A549 treated with dexamethasone at 1 μM for 4 hours (cell line): ENCODE measurements at places on chromosomes 1 and 21. TPM values are rescaled to one million over a fixed set of nuclear protein-coding genes. Genes with fewer than 3 reads are reported as not detected.

The AQP10 gene
- not detected in 5 replicates for total RNA-seq

The TMEM82 gene
- total RNA-seq, result 0.05 TPM in 1 of 5 replicates, not detected in the others

The FAM78B gene
- total RNA-seq, result 0.12 to 0.50 TPM (median 0.40 TPM) in 5 replicates

The OR2T35 gene
- not detected in 5 replicates for total RNA-seq

The IL12RB2 gene
- total RNA-seq, result 0.09 to 0.18 TPM (median 0.15 TPM) in 4 of 5 replicates, not detected in the other

The TMEM9 gene
- 68.3 to 75.2 TPM (median 72.6 TPM) in 5 replicates for total RNA-seq

The KCNJ6 gene
- 3.1 to 5.8 TPM (median 5.0 TPM) in 5 replicates for total RNA-seq

The PTPN22 gene
- 0.19 TPM in 1 of 5 replicates, not detected in the others for total RNA-seq

The OLFML2B gene
- 0.33 to 0.68 TPM (median 0.51 TPM) in 5 replicates for total RNA-seq

The ZNF326 gene
- total RNA-seq, result 16.4 to 20.6 TPM (median 17.8 TPM) in 5 replicates

The LORICRIN gene
- not detected in 5 replicates for total RNA-seq

The DNAJC28 gene
- total RNA-seq, result 0.26 to 0.40 TPM (median 0.31 TPM) in 5 replicates

The PLCH2 gene
- total RNA-seq, result 0.10 to 0.40 TPM (median 0.33 TPM) in 5 replicates

The HCN3 gene
- total RNA-seq, result 3.1 to 5.7 TPM (median 5.4 TPM) in 5 replicates

The ENAH gene
- 79.8 to 114 TPM (median 103 TPM) in 5 replicates for total RNA-seq

The AGT gene
- total RNA-seq, result 0.07 to 0.17 TPM (median 0.10 TPM) in 4 of 5 replicates, not detected in the other

The FCGR2B gene
- total RNA-seq, result not detected in 5 replicates

The TMEM52 gene
- total RNA-seq, result 0.63 to 1.1 TPM (median 0.86 TPM) in 5 replicates

The PDZK1IP1 gene
- 6.1 to 8.3 TPM (median 7.1 TPM) in 5 replicates for total RNA-seq
